Left colon (tissue), 2 donors: ENCODE measurements at places on chromosomes 2 and 18. TPM values are rescaled to one million over a fixed set of nuclear protein-coding genes. Genes with fewer than 3 reads are reported as not detected.
A peak's percentile ranks its signal among the peaks of the same experiment; 100 is the strongest.

DNA sequence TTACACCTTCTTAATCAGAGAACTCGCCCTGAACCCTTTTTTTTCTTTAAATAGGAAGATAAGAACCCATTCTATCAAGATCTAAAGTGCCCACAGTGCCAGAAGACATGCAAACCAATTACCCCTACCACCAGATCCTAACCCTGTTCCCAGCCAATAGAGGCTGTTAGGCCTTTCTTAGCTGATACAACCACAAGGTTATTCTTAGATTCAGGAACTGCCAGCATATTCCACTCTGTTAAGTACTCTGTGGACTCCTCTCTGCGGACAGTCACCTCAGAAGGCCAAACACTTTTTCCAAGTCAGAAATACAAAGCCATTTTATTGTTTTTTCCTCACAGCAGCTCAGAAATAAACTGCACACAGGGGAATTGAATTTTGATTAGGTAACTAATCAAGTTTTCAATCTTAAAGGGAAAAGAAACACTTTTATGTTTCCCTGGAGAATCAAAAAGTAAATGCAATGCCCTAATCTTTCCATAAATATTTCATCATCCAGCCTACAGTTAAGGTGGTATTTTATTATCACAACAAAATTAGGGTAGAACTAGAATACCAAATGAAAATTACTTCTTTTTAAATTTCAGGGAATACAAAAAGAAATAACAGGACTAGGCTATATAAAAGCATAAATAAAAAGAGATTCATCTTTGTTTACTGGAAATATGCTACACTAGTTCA, 111.4 kb downstream of the NBAS start:
- DNase-seq, result no peak

DNA sequence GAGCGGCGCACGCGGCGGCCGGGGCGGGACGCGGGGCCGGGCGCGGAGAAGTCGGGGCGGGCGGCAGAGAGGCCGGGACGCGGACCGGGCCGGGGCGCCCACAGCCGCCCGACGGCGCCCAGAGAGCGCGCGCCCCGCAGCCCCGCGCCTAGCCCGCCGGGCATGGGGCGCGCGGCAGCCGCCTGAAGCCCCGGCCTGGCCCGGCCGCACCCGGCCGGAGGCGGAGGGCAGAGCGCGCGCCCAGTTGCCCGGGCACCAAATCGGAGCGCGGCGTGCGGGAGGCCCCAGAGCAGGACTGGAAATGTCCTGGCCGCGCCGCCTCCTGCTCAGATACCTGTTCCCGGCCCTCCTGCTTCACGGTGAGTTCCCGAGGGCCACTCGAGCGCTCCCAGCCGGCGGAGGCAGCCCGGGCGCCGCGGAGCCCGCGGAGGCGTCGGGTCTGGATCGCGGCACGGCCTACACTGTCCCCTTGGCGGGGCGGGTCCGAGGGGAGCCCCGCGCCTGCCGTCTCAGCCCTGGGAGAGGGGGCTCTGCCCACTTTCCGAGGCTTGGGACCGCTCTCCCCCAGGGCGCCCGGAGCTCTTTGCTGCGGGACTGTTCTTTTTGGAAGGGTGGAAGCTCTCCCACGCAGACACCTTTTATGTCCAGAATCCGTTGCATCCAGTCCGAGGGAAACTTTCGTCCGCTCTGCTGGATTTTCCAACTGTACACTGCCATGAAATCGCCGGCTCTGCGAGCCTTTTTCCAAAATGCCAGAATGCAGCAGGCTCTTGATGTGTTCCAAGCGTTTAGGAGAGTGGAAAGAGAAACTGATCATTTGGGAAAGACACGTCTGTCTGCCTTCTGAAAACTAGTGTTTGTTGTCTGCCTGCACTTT, 484 bp downstream of the APCDD1 start:
- DNase-seq, result peak; percentile 28

DNA sequence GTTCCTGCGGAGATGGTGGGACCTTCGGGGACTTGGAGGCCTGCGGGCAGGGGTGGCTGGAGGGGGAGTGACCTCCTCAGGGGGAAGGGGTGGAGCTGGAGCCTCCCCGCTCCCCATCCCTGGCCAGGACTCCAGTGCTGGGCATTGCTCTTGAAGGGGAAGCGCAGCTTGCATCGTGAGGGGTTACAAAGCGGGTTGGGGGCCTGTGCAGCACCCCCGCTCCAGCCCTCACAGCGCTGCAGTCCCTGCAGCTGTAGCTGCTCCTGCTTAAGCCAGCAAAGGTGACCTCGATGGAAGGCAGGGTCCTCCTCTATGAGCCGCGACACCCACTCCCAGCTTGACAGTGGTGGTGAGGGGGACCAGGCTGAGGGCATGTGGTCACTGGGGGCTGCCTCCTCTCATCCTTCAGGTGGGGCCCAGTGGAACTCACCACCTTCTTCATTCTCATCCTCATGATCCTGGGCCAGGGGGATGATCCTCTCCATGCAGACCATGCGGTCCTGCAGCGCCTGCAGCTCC, 36.7 kb upstream of the ANKRD62 start:
- DNase-seq, result no peak

DNA sequence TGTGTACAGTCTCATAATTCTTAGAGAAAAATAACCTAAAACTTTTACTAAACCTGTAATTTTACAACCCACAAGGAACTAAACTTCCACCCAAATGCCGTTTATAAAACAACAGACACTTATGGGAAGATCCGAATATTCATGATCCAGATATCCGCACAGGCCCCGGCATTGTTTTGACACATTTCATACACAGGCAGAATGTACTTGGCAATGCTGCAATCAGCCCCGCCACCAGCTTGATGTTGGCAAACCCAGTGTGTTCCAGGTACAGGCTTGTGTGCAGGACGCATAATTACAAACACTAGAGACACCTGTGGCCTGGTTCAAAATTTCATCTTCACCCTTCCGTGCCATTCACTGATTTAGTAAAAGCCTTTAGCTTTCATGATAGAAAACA, 393.0 kb upstream of the SALL3 start:
- no peak for DNase-seq

Gene KLHL30
- 0.18 TPM for total RNA-seq

Gene REG1B
- total RNA-seq, result 4.6 TPM

Gene VIT
- total RNA-seq, result 1.3 TPM
